Activated CD4-positive, alpha-beta T cell treated with anti-CD3 and anti-CD28 coated beads, Interleukin-2, amount 50 U/mL, for 1 hour (primary cell): ENCODE measurements at places on chromosomes 2 and 18.

GRCh38 chr2:69774984-69775982, 33.3 kb downstream of the ANXA4 start:
- no peak for DNase-seq

- peak; percentile 4 for DNase-seq
These were observed 113.1 kb downstream of the GATA6 start for GRCh38 chr18:22282311-22283115.

GRCh38 chr2:189360861-189361260, 80.4 kb upstream of the WDR75 start:
- no peak for DNase-seq

- DNase-seq = peak; percentile 9
These were observed 32.8 kb upstream of the IL1B start for GRCh38 chr2:112869258-112869842.
